ENCODE measurements at places on chromosomes 2 and 18.

DNA sequence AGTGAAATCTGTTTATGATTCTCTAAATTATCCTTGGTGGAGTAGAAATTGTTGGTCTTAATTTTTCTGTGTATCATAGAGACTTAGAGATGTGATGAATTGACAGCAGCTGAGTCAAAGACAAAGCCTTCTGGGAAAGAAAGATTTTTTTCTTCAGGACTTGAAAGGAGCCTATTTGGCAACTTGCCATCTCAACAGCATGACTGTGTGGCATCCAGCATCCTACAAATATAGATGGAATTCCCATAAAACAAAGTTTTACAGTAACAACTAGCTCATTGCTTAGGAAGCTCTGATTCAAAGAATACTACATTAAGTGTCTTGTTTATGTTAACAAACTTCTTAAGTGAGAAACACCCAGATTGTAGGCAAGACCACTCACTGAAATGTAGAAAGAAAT, 79.2 kb upstream of the SETBP1 start:
- DNase-seq, result no peak

DNA sequence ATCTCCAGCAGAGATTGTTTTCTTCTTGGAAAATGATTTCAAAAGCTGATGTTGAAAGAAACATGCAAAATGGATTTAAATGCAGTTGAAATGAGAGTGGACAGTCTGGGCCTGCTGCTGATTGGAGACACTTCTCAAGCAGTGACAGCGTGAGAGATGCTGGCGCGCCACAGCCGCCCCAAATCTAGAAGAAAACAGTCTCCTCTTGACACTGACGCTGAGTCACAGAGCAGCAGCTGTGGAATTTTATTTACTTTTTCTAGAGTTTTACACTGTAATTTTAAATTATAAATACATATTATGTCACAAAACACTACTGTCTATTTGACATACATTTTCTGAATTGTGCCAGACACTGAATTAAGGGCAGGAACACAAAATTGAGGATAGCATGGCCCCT, 121.8 kb upstream of the TMEM200C start:
- no peak for DNase-seq

- DNase-seq, result peak; percentile 27
These were observed 1.2 kb downstream of the SP3 start for GRCh38 chr2:173963817-173964564.

- no peak for DNase-seq
These were observed 4.3 kb upstream of the HS6ST1 start for GRCh38 chr2:128322715-128323554.

GRCh38 chr18:58495634-58496033, 133.3 kb downstream of the ALPK2 start:
- DNase-seq, result no peak

- no peak for DNase-seq
These were observed 161.6 kb downstream of the FBXO15 start for GRCh38 chr18:73985855-73986625.

DNA sequence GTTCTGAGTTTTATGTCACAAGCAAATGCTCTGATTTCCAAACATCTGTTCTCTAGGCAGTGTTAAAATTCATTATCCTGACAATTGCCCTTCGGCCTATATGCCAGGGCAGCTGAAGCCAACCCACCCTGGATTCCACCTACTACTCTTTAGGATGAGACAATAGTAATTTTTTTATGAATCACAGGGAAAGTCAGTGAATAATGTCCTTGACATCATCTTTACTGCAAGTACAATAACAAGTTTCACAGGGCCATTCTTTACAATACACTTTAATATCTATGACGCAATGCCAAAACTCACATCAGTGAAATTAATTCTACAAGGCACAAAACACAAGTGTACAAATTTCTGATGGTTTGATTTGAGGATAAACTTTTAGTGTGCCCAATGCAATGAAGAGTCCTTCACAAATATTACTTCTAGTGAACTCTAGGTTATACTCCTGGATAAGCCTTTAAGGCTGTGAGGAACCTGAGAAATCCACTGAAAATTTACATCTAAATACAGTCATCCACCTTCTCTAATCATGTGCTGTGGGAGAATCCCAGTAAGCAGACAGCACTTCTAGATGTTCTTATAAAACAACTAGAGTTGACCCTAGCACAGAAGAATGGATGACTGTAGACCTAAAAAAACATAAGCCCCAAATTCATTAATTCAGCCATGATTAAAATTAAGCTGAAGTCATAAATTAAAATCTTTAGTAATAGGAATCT, 77.3 kb upstream of the CTLA4 start:
- no peak for DNase-seq

DNA sequence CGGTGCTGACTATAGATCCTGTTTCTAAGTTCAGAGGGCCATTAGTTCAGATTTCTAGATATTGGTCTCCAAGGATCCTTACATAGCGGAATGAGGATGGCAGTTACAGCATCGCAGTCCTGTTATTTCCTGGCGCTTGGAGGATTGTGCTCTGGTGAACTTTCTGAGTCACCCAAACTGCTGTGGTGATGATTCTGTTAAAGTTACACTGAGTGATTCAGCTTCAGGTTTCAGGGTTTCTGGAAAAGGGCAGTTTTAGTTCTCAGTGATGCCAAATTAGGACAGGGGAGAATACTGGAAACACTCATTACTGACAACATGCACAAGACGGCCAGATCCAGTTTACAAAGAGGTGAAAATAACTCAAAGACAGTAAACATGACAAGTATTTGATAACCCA, 52.1 kb upstream of the ANKRD62 start:
- no peak for DNase-seq

GRCh38 chr2:208389940-208390339, 16.7 kb upstream of the PTH2R start:
- DNase-seq, result no peak

Data from SHP77 treated with DMSO at 0.1 percent for 48 hours (cell line).